CD4-positive, alpha-beta T cell treated with Interleukin-15 for 1 hour (primary cell): ENCODE measurements at places on chromosomes 5 and 9.

GRCh38 chr9:124467410-124468060, 17.3 kb downstream of the ADGRD2 start:
- no peak for DNase-seq

GRCh38 chr5:173016598-173017046, 33.1 kb downstream of the ATP6V0E1 start:
- no peak for DNase-seq

DNA sequence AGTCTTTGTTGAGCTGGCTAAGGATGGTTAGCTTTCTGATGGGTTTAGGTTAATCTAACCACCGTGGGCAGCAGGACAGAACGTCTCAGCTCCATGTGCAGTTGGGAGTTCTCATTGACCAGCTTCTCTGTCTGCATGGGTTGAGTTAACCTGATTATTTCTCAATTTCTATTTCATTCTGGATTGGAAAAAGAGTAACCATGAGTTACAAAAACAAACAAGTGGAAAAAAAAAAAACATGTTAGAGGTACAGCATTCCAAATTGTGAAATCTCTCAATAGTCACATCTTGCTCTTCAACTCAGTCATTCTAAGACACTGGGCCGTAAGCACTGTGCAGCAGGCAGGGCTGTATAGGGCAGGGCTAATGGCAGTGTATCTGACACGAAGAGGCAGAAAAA, 343.7 kb upstream of the KLF4 start:
- DNase-seq: no peak

- peak; percentile 68 for DNase-seq
These were observed 9.1 kb upstream of the URM1 start for GRCh38 chr9:128361986-128362646.

DNA sequence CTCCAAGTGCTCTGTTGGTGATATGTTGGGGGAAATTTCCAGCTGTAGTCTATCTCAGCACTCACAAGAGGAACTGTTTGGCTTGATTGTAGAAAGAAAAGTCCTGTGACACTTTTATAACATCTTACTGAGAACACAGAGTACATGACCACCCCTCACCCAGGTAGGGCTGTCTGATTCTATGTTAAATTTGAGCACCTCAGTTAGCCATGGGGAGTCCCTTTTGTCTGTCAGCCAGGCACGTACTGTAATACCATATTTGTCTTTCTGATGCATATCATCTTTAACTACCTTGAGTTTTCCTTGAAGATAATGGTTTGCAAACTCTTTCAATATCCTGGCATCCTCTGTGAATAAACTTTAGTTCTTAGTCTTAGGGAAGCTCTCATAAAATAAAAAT, 164.5 kb downstream of the IZUMO3 start:
- DNase-seq: no peak

GRCh38 chr5:113089653-113090335, 113.2 kb downstream of the DCP2 start:
- no peak for DNase-seq

DNA sequence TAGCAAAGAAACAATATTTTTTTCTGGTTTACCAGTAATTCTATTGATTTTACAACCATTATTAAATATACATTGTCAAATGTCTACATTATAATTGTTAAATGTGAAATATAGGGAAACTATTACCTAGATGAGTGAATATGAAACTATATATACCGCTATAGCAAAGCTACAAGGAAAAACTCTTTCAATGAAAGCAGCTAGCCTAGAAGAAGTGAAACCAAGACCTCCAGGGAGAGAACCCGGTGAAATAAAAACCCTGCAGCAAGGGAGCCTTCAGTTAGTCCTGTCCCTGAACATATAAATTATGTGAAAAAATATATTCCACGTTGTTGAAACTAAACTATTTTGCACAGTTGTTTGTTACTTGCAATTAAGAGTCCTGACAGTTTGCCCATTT, 913.1 kb downstream of the EFNA5 start:
- DNase-seq: no peak

- DNase-seq: no peak
These were observed 115.2 kb upstream of the CXCL14 start for GRCh38 chr5:135694012-135694411.
